Iris pigment epithelial cell (primary cell): ENCODE measurements at places on chromosomes 11 and 22.

GRCh38 chr11:112453601-112454577 is 193.2 kb upstream of the PLET1 start:
- DNase-seq, result peak; percentile 24

GRCh38 chr11:123018702-123019101 is 37.1 kb upstream of the BSX start:
- no peak for DNase-seq

- DNase-seq, result no peak
These were observed 86.9 kb downstream of the SYN3 start for GRCh38 chr22:32971276-32971675.

DNA sequence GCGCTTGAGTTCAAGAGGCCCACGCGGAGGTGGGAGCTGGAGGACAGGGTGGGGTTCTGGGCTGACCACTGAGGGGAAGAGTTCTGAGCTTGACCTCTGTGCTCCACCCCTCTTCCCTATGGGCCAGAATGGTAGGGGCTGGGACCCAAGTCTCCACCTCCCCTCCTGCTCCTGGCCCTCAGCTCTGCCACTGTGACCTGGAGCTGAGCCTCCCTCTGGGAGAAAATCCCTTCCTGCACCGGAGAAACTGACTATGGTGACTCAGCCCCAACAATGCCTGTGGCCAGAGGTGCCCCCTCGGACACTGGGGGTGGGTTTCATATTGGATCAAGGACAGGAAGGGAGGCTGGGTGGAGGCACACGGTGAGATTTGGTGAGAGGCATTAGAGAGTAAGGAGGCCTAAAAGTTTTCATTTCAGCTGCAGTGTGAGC is 23.0 kb downstream of the RELT start:
- DNase-seq, result peak; percentile 21

DNA sequence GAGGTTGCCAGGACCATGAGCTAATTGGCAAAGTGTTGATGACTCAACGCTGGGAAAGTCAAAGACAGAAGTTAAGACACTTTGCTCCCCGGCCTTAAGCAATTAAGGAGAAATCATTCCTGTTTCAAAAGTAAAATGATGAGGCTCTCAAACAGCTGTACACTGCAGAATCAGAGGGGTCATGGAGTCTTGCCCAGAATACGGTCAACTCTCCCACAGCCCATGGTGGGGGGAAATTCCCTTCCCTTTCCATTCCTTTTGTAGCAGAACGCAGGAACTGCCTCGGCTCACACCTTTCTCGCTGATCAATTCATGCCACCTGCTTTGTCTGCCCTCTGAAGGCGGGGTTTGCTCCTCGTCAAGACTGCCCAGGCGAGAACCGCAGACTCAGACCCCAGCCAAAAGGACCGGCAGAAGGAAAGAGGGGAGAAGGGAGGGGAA is 52.8 kb downstream of the MN1 start:
- DNase-seq, result peak; percentile 55

DNA sequence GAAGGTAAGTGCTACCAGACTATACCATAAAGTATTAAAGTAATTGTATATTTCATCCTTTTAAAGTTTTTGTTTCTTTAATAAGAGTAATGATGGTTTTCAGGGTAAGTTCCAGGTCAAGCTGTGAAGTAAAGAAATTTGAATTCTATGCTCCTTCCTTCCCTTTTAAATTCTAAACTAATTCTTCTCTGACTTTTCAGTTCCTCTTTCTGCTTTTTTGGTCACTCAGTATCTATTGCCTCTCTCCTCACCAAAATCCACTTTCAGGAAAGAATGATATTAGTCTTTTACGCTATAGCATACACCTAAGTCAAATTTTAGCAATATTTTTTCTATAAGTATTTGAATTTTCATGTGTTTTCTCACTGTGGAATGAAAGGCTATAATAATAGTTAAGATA is 8.2 kb downstream of the MMP8 start:
- DNase-seq, result no peak
